ENCODE measurements at places on chromosomes 11 and 22.

GRCh38 chr11:120509346-120510053 is 2.0 kb upstream of the GRIK4 start:
- DNase-seq: no peak

GRCh38 chr11:35658020-35658948 is 4.3 kb upstream of the TRIM44 start:
- peak; percentile 51 for DNase-seq

- no peak for DNase-seq
These were observed 2.8 kb upstream of the DBX1 start for GRCh38 chr11:20162824-20163782.

- no peak for DNase-seq
These were observed 47.0 kb upstream of the TIMP3 start for GRCh38 chr22:32754413-32755041.

DNA sequence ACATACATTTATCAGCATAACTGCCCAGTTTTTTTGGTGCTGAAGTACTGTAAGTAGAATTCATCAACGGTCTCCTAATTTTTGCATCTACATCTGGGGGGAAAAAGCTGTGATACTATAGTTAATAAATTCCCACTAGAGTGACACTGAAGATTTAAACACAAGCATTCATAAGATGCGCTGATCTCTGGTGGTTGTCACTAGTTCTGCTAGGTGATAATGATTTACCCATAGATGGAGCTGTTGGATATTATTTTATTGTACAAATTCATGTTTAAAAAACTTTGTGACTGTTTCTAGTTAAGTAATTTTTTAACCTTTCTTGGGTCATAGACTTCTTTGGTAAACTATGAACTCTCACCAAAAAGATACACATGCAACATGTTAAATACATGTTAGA is 106.6 kb downstream of the EMSY start:
- DNase-seq: no peak

- DNase-seq: no peak
These were observed 9.3 kb downstream of the TMEM86A start for GRCh38 chr11:18707811-18708340.

- no peak for DNase-seq
These were observed 67.5 kb downstream of the C11orf58 start for GRCh38 chr11:16805938-16806337.

GRCh38 chr11:108933630-108934029 is 268.8 kb downstream of the DDX10 start:
- DNase-seq: no peak

DNA sequence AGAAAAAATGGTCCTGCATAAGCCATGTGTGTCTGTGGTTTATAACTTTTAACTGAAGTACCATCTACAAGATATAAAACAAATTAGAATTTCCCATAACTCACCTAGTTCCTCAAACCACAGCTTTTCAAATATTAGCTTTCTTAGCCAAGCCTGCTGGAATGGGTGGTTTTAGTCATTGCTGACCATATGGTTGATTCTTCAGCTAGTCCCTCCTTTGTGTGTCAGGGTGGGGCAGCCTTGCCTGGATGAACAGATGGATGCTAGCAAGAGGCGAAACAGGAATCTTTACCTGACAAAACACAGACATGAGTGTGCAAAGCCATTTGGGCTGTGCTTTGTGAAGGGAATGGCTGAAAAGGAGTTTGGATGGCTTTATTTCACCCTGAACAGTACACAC is 6.9 kb upstream of the B3GNT6 start:
- DNase-seq: no peak

GRCh38 chr11:120564573-120565311 is 53.2 kb downstream of the GRIK4 start:
- DNase-seq: peak; percentile 26

DNA sequence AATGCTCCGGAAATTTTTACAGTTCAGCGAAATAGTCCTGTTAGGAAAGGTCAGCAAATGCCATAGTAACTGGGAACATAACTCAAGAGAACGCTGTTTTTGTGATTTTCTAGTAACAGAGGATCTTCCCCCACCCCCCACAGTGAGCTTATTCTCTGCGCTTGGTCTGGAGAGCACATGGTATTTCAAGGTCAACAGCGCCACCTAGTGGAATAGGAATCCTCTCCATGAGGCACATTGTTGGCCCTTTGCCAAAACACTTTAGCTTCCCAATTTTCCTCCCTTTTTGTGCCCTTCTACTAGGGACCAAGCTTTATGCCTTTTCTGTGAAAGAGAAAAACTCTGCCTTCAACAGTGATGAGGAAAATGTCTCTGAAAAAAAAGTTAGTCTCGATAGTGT is 13.2 kb upstream of the OR4C12 start:
- peak; percentile 96 for DNase-seq

DNA sequence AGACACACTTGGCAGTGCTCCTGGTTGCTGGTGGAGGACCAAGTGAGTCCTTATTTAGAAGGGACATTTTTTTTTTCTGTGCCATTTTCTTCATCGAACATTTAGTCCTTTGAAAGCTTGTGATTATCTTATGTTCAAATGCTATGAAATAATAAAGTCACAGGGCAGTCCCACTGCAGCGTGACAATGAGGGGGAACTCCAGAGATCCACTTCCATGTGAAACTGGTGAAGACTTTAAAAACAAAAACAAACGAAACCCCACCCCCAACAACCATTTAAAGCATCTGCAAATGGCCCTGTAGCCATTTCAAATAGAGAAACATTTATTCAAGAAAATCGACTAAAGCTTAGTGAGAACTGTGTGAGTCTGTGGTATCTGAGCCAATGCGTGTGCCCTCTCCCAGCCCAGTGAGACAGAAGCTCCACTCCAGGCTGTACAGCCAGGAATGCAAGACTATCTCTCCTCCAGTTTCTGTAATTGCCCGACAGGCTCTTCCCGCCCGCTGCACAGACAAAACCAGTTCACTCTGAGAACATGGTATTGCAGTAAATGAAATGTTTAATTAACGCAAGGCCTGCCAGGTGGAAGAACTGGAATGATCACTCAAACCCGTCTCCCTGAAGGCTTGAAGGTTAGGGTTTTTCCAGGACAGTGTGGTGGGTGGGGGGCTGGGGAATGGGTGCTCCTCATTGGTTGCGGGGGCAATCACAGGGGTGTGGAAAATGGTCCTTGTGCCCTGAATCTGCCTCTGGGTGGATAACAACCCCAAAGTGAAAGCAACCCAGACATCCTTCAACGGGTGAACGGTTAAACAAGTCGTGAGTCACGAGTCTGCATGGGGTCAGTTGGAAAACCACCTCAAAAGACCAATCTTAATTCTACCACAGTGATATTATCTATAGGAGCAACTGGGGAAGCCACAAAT is 8.4 kb downstream of the KRTAP5-6 start:
- DNase-seq: no peak

DNA sequence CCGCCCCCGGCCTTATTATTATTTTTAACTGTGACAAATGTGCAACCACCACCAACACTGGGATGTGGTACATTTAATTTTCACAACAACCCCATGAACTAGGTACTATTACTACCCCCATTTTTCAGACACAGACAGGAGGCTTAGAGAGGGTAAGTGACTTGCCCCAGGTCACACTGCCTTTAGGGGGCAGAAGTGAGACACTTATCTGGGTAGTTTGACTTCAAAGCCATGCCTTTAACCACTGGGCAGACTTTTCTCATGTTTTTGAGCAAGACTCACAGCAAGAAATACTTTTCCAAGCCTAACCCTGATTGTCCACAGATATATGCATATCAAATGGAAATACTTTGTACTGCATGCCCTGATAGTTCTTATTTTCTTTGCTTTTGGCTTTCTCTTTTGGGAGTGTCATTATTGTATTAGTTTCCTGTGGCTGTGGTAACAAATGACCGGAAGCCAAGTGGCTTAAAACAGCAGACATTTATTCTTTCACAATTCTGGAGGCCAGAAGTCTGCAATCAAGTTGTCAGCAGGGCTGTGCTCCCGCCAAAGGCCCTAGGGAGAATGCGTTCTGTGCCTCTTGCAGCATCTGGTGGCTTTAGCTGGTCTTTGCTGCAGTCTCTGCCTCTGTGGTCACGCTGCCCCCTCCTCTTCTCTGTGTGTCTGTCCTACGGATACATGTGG is 110.8 kb downstream of the GRIK4 start:
- no peak for DNase-seq

DNA sequence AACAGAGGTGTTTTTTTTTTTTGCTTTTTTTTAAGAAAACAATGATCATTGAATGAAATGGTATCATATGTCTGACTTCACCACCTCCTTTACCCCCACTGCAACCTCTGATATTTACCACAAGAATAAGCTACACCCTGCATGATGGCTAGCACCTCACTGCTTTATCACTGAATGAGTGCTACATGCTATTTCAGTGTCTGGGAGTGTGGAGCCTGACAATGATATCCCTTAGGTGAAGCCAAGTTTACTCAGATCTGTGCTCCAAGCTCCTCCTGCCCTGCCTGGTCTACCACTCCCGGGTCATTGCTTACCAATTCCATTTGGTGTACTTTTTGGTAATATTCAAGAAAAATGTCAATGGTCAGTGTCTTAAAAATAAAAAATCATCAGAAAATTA is 21.1 kb downstream of the MMP20 start:
- DNase-seq: no peak

GRCh38 chr11:103871923-103872551 is 164.4 kb upstream of the DDI1 start:
- no peak for DNase-seq

- DNase-seq: no peak
These were observed 56.9 kb downstream of the ABTB2 start for GRCh38 chr11:34300926-34301295.

DNA sequence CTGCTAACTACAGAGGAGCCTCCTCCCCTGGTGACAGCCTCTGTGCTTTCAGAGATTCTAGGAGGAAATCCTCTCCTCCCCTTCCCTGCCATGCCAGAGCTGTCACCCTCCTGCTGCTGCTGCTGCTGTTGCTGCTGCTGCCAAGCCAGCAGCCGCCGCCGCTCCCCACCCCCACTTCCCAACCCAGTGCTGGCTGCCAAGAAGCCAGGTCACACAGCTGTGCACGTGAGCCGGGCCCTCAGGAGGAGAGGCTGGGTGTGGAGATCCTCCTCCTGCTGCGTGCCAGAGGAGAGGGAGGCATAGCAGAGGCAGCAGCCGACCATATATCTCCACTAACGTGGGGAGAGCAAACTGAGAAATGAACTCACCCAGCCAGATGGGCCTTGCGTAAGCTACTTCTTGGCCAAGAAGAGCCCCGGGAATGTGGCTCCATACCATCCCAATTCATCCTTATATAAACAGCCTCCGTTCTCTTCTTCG is 12.4 kb downstream of the CRY2 start:
- peak; percentile 97 for DNase-seq

GRCh38 chr22:45832180-45832579 is 144.8 kb downstream of the WNT7B start:
- DNase-seq: no peak

DNA sequence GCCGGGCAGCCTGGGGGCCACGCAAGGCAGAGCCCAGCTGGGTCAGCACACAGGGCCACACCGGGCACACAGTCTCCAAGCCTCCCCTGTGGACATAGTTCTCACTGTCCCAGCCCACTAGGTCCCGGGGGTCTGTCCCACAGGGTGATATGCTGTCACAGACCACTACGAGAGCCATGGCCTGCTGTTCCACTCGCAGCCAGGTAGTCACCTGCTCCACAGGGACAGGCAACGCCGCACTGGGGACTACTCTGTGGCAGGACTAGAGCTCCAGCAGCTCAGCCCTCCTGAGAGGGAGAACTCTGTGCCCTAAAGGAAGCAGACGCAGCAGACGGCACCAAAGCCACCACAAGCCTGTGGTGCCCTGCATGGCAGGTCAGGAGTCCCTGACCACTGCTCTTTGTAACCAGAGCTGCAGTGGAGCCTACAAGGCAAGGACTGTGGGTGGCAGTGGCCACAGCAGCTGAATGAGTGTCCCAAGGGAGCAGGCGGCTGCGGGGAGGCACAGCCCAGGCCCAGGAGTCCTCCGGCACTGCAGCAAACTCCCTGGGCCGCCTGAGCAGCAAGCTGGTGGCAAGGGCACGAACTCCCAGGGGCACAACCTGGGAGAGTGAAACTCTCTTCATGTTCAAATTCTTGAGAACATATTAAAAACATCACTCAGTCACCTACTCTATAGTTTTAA is 171.2 kb upstream of the GRK3 start:
- no peak for DNase-seq

GRCh38 chr22:22667966-22668880 is 23.8 kb downstream of the GGTLC2 start:
- DNase-seq: no peak

DNA sequence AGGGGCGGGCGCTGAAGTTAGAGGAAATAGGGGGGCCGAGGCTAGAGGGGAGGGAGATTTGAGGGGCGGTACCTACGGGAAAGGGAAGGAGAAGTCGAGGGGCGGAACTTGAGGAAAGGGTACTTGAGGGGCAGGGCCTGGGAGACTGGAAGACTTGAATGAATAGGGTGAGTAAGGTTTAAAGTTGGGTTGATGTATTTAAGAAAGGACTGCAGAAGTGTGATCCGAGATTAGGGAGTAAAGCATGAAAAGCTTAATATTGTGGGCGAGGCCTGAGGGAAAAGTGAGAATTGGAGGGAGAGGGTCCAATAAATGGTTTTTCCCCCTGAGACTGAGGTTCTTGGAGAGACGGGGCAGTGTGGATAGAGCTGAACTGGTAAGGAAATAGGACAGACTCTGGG is 723 bp downstream of the HSCB start:
- DNase-seq: no peak

- no peak for DNase-seq
These were observed 50.3 kb upstream of the GAB2 start for GRCh38 chr11:78467931-78468330.

GRCh38 chr11:60657888-60658287 is 41.5 kb upstream of the MS4A8 start:
- DNase-seq: peak; percentile 5
